Spinal cord (tissue), 10 donors: ENCODE measurements at places on chromosomes 5 and 9. TPM values are rescaled to one million over a fixed set of nuclear protein-coding genes. Genes with fewer than 3 reads are reported as not detected.

Gene PCDHA4
- total RNA-seq = 3.2 TPM

Gene C5orf52
- not detected for total RNA-seq

Gene DNAJB5
- 16.9 TPM for total RNA-seq

Gene CNTFR
- 9.6 TPM for total RNA-seq

Gene ZNF300
- 24.1 TPM for total RNA-seq

Gene FGD3
- 6.3 TPM for total RNA-seq

Gene MCCC2
- 35.0 TPM for total RNA-seq

Gene SNCAIP
- total RNA-seq = 69.2 TPM

Gene ARHGEF37
- total RNA-seq = 7.0 TPM

Gene GCNT4
- 1.5 TPM for total RNA-seq

Gene SEMA5A
- 70.7 TPM for total RNA-seq

Gene FOXI1
- not detected for total RNA-seq

Gene WDR38
- 7.9 TPM for total RNA-seq

Gene AMBP
- total RNA-seq = 1.7 TPM

Gene SLC28A3
- total RNA-seq = 0.59 TPM

Gene MEF2C
- total RNA-seq = 77.9 TPM

Gene SV2C
- 16.2 TPM for total RNA-seq

Gene LSM11
- total RNA-seq = 18.7 TPM

Gene GPX8
- total RNA-seq = 69.8 TPM

Gene CDC20B
- total RNA-seq = 1.9 TPM

Gene LHX6
- 5.1 TPM for total RNA-seq

Gene SNAPC4
- total RNA-seq = 5.7 TPM

Gene SLC27A6
- 5.6 TPM for total RNA-seq

Gene DPM2
- 35.3 TPM for total RNA-seq

Gene PRDM9
- not detected for total RNA-seq

Gene SOHLH1
- 0.50 TPM for total RNA-seq

Gene KDM3B
- 77.8 TPM for total RNA-seq

Gene PCDHGC3
- 205 TPM for total RNA-seq

Gene GFI1B
- 1.1 TPM for total RNA-seq

Gene CCDC192
- 0.99 TPM for total RNA-seq

Gene TJP2
- 94.3 TPM for total RNA-seq

Gene COL27A1
- total RNA-seq = 8.4 TPM

Gene RPL12
- 442 TPM for total RNA-seq

Gene ARL14EPL
- not detected for total RNA-seq

Gene KIF4B
- 0.20 TPM for total RNA-seq

Gene SMIM32
- 1.6 TPM for total RNA-seq

Gene IFNA21
- total RNA-seq = not detected

Gene ADRB2
- total RNA-seq = 5.0 TPM

Gene CCL21
- total RNA-seq = 0.44 TPM

Gene BHMT
- 9.3 TPM for total RNA-seq

Gene OBP2B
- total RNA-seq = not detected

Gene PCDHGB7
- 14.3 TPM for total RNA-seq

Gene SLC34A3
- not detected for total RNA-seq

Gene RARS1
- total RNA-seq = 89.4 TPM

Gene GKAP1
- total RNA-seq = 15.9 TPM

Gene SREK1IP1
- 13.6 TPM for total RNA-seq

Gene LCN9
- total RNA-seq = not detected

Gene ROPN1L
- 4.6 TPM for total RNA-seq

Gene FRMPD1
- total RNA-seq = 8.9 TPM
